CMK (cell line): ENCODE measurements at places on chromosomes 3 and 15.

DNA sequence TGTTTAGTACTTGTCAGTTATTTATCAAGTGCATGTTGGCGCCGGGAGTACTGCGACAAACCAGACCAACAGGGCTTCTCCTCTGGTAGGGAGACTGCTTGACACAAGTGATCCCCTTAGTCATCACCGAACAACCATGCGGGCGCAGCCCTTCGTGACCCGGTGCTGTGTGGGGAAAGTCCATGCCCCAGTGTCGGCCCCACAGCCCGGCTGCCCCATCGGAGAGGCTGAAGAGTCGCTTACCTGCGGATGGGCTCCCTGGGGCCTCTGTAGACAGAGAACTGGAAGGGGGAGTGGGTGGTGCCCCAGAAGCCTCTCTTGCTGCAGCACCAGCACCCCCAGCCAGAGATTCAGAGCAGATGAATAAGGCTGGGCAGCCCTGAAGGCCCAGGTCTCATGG, 90.3 kb upstream of the PRR23E start:
- DNase-seq, result no peak

DNA sequence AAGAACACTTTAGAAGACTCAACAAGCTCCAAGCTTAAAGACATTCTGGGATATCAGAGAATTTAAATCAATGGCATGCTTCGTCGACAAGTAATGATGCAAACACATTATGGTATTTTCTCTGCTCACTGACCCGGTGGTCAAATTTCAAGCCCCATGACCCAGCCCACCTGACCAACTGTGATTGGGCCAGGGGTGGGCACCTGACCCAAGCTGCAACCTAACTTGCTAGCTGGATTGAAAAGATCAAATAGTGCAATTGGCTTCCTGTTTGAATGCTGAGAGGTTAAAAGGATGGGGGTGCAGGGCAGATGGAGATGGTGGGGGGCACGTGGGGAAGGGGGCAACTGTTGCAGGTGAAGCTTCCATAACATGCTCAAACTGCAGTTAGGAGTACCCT, 250.4 kb downstream of the CLSTN2 start:
- no peak for DNase-seq

- no peak for DNase-seq
These were observed 5.4 kb upstream of the ACAN start for GRCh38 chr15:88797663-88798339.

- DNase-seq, result no peak
These were observed 19.5 kb upstream of the FANCD2 start for GRCh38 chr3:10006762-10007090.

GRCh38 chr15:78069052-78069414, 8.5 kb downstream of the TBC1D2B start:
- DNase-seq, result no peak

GRCh38 chr3:37852097-37852496, 9.6 kb upstream of the CTDSPL start:
- no peak for DNase-seq

GRCh38 chr3:183370391-183370790, 58.0 kb downstream of the MCF2L2 start:
- DNase-seq, result no peak

DNA sequence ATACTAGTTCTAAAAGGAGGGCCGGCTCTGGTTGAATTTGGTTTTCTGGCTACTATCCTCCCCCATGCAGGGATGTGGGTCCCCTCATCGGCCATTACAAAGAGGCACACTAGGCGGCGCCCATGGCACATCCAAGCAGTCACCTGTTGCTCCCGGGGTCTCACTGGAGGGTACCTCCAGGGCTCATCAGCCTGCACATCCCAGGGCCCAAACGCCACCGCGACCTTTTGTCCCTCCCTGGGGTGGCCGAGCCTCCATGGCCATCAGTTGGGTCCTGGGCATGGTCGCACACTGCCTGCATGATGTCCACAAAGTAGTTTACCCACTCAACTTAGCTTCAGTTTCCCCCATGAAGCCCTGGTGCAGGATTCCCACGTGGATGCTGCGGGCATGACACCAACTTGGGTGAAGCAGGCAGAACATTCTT, 28.3 kb downstream of the IDH3A start:
- no peak for DNase-seq

GRCh38 chr15:100949691-100950090, 30.5 kb downstream of the LRRK1 start:
- DNase-seq, result no peak

GRCh38 chr3:13160619-13161018, 87.4 kb upstream of the IQSEC1 start:
- DNase-seq, result no peak

GRCh38 chr3:169992781-169993180, 26.2 kb downstream of the SEC62 start:
- DNase-seq, result no peak

DNA sequence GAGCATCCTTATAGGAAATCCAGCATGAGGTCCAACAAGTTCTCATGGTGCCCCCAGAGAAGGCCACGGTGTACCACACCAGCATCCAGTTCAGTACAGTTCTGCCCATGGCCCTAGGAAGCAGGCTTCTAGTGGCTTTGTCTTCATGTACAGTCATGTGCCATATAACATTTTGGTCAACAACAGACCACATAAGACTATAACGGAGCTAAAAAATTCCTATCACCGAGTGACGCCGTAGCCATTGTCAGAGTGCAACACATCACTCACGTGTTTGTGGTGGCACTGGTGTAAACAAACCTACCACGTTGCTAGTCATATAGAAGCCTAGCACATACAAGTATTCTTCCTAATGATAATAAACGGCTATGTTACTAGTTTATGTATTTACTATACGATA, 209.0 kb downstream of the ARRDC4 start:
- peak; percentile 56 for DNase-seq

DNA sequence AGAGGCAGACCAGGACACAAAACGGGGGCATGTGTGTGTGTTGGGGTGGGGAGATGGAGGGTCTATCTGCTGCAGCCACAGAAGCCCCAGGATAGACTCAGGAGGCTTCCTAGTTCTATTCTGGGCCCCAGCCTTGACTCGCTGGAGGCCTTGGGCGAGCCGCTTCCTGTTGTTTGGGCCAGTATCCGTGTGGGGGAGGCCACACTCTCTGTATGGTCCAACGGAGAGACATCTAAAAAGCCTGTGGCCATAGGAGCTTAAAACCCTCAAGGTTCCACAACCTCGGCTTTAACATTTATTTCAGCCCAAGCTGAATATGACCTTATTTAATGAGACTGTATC, 32.8 kb downstream of the POC1A start:
- DNase-seq, result peak; percentile 77

GRCh38 chr3:117752984-117753717, 1043.6 kb downstream of the TUSC7 start:
- no peak for DNase-seq

DNA sequence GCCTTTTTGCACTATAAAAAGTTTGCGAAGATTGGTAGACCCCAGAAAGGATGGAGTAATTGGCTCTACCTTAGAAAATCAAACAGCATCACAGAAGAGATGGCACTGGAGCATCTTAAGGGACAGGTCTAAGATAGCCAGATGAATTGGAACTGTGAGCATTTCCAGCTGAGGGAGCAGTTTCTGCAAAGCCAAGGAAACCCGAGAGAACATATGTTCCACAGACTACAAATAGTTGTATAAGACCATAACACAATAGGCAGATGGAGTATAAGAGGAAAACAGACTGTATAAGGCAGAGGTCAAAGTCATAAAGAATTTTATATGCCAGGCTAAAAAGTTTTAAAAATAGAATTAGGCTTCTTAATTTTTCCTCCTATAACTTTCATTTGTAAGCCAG, 46.0 kb downstream of the TSC22D2 start:
- DNase-seq, result no peak

DNA sequence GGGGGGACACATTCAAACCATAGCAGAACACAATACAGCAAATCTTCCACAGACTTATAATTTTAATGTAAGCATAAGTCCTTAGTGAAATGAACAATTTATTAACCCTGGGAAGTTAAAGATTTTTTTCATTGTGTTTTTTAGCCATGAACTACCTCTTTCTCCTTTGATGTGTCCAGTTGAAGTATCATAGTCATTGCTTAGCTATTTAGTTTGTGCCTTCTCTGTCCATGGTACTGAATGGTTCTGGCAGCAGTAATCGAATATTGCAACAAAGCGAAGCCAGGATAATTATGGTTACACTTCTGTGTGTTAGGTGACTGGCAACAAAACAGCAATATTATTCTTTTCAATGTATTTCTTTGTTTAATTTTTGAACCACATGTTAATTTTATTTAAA, 403.0 kb upstream of the ONECUT1 start:
- no peak for DNase-seq

DNA sequence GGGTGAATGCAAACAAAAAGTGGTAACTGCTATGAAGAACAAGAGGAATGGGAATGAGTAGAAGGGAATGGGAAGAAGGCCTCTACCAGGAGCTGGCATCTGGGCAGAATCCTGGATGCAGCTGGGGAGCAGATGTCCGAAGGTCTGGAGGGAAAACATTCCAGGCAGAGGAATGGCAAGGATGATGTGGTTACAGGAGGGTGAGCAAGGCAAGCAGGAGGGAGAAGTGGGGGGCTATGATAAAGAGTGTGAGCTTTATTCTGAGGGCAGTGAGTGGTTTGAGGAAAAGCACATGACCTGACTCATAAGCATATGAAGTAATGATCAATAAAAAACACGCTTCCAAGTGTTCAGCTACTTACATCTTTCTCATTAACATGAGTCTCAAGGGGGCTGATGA, 17.1 kb downstream of the SKIC8 start:
- DNase-seq, result no peak

GRCh38 chr15:73482166-73482565, 39.2 kb downstream of the REC114 start:
- DNase-seq, result no peak

- DNase-seq, result no peak
These were observed 563.5 kb downstream of the PDCD6IP start for GRCh38 chr3:34361921-34362320.

GRCh38 chr15:68528626-68529290, 50.0 kb upstream of the CORO2B start:
- DNase-seq, result no peak

GRCh38 chr15:28975766-28976179, 90.0 kb downstream of the APBA2 start:
- no peak for DNase-seq

- no peak for DNase-seq
These were observed 18.5 kb upstream of the WNT7A start for GRCh38 chr3:13898346-13898745.

GRCh38 chr15:42140383-42141070, 15.9 kb downstream of the PLA2G4F start:
- no peak for DNase-seq

DNA sequence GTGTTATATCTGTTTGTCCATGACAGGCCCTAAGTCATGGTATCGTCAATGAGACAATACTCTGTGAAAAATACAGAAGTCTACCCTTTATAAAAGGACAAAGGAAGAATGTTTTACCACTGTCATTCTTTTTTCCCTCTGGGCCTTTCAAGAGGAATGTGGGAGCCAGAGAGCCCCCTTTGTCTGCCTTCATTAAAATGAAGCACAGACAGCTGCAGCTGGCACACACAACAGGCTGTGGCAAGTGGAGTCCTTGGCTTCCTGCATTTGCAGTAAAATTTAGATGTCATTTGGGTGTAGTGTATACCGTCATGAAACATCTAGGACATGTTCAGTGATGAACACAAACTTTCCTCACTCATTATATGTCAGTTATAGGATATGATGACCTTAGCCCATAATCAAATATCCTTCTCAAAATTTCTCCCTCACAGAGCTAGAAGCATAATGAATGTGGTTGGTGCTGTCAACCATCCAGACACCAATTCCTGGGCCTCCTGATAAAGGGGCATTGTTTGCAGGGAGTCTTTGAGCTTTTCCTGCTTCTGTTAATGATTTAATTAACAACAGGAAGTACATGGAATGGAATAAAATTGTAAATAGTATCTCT, 76.4 kb downstream of the DHX36 start:
- DNase-seq, result no peak

DNA sequence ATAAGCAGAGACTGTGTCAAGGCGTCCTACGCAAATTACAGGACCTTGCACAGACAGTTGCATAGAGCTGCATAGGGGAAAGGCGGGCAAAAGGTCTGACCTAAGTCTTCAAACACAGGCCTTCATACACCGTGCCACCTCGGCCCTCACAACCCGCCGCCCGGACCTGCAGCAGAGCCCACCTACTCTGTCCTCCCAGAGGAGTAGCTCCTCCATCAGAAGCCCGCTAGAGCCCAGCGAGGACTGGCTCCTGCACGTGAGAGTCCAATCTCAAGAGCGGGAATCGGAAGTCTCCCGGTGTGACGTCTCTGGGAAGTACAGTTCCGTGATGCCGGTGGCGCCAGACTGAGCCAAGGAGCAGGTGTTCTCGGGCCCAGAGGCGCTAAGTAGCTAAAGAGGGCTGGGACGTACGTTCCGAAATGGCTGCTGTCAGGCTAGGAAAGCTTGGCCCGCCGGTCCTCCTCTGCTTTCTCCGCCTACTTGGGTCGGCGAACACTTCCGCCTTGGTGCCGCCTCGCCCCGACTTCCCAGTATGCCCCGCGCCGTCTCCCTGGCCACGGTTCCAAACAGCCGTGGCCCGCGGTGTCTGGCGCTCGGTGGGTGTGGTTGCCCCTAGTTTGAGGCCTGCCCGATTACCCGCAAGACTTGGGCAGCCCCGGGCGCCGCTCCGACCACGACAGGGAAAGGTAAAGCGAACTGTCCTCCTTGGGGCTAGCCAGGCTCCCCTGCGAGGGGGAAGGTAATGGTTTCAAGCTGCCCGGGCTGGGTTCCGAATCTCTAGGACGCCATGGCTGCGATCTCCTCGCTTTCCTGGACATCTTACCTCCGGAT, at the start of the genes ASTE1 and NEK11:
Gene ASTE1 (minus strand): TSS at position 505 of the 831 bp plus-strand sequence. CDS start 1,519 bp downstream, outside the sequence.
Gene NEK11 (plus strand): TSS at position 557 of the 831 bp plus-strand sequence. CDS start 2,832 bp downstream, outside the sequence.
- peak; percentile 33 for DNase-seq

- DNase-seq, result no peak
These were observed 189.4 kb downstream of the TJP1 start for GRCh38 chr15:29632671-29633406.

DNA sequence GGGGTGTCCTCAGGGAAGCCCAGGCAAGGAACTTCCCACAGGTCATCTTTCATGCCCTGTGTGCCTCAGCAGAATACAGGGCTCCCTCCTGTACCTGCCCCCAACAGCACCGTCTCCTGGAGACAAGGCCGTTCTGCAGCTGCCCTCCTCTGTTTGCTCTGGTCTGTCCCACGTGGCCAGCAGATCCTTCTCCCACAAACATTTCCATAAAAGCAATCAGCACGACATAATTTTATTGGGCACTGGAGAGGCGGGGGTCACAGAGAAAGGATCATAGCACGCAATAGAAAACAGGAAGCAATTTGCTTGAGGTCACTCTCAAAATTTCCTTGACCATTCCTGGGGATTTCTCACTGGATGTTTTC, 29.4 kb downstream of the STARD5 start:
- DNase-seq, result no peak

GRCh38 chr3:31164381-31164780, 269.9 kb upstream of the GADL1 start:
- DNase-seq, result no peak

- no peak for DNase-seq
These were observed 340.8 kb upstream of the CTDSPL start for GRCh38 chr3:37520907-37521341.

- no peak for DNase-seq
These were observed 584.8 kb downstream of the DIPK2A start for GRCh38 chr3:144556392-144556791.

GRCh38 chr3:180403156-180403555, 198.8 kb upstream of the TTC14 start:
- DNase-seq, result no peak
